Spinal cord (tissue), 10 donors: ENCODE measurements at places on chromosomes 7 and 10. TPM values are rescaled to one million over a fixed set of nuclear protein-coding genes. Genes with fewer than 3 reads are reported as not detected.

Gene SLC25A40
- total RNA-seq = 46.4 TPM

Gene MKRN1
- 102 TPM for total RNA-seq

Gene PDK4
- 35.2 TPM for total RNA-seq

Gene WDR86
- total RNA-seq = 34.4 TPM

GRCh38 chr10:11440250-11441150 lies 170.9 kb downstream of the USP6NL start:
- no peaks in the 10 kb centered on the region for H3K36me3 ChIP-seq
- no peak overlapping the region for H3K27ac ChIP-seq
- H3K4me3 ChIP-seq = no peak overlapping the region

GRCh38 chr7:84389242-84389641 lies 194.7 kb upstream of the SEMA3A start:
- H3K27ac ChIP-seq = no peak overlapping the region
- no peaks in the 10 kb centered on the region for H3K27me3 ChIP-seq
- H3K4me3 ChIP-seq = no peak overlapping the region
- H3K36me3 ChIP-seq = no peaks in the 10 kb centered on the region
- no peak for DNase-seq

DNA sequence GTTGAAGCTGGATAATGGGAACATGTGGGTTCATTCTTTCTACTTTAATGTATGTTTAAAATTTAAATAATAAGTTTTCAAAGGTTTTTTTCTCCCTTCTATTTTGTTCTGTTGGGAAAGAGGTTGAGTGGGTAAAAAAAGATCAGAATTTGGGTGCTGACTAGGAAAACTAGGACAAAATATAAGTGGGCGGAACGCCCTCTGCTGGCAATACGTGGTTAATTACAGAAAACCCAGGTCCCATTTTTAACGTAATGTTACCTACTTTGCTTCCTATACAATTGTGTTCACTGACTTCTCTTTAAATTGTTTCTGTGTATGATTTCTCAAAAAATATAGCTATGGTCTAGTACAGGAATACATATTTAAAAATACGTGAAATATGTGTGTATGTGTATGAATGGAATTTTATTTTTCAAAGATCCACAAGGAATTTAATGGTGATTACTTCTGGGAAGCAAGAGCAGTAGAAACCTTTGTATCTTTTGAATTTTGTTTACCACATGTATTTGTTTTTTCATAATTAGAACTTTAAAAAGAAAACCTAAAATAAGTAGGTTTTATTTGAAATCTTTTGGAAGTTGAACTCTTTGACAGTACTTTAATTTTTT lies 8.7 kb downstream of the ECD start:
- no peak overlapping the region for H3K4me3 ChIP-seq
- DNase-seq = peak; percentile 85
- no peaks in the 10 kb centered on the region for H3K27me3 ChIP-seq
- no peak overlapping the region for H3K27ac ChIP-seq
- peaks cover 20% of the 10 kb centered on the region for H3K36me3 ChIP-seq
